GM04503 (cell line): ENCODE measurements at places on chromosomes 3 and 15.

DNA sequence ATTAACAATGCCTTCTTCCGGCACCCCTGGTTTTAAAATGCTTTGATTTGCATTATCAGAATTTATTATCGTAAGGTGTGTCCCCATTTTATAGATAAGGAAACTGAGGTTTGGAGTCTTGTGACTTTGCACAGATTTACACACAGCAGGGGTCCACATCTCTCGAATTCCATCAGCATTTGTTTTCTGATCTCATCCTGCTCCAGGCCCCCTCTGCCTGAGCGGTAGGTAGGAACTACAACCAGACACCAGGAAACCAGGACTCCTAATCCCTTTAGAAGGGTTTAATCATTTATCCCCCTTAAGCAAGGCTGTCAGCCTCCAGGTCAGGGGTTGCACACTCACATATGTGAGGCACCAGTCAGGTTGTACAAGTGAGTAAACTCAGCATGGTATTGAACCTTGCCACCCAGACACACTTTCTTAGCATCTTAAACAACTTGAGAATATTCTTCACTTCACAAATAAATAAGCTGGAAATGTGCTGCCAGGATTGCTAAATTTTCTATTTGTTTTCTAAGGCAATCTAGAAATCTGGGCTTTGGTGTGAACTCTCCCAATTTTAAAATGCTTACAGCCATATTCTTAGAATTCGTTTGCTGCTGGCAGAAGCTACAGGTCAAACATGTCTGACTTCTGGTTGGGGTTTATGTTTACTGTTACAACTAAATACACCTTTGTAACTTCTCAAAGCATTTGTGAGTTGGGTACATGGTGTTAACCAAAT is 31.7 kb upstream of the CMTM7 start:
- DNase-seq: no peak

DNA sequence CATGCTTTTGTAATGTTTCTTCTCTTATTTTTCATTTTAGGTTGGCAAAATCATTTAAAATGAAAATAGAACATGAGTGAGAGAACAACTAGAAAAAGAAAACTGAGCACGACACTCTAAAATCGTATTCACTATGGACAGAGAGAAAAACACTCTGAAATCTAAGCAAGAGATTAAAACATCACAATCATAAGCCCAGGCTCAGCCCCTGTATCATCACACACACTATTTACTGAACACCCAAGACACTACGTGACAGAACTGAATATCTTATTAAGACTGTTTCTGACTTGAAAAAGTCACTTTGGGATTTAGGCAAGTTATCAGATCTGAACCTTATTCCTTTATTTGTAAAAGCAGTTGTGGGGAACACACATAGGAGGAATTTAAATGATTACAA is 82.6 kb upstream of the PLXND1 start:
- DNase-seq: no peak

DNA sequence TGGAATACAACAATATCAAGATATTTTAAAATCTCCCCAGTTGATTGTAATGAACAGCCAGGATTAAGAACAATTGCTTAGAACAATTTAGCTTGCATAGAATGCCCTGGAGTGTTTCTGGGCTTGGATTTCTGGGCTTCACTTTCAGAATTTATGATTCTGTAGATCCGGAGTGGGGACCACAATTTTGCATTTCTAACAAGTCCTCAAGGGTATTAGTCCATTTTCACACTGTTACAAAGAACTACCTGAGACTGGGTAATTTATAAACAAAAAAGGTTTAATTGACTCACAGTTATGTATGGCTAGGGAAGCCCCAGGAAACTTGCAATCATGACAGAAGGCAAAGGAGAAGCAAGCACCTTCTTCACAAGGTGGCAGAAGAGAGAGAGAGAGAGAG is 54.3 kb upstream of the MYRIP start:
- no peak for DNase-seq

- DNase-seq: no peak
Observed at GRCh38 chr3:94092086-94092485, 29.2 kb downstream of the NSUN3 start.

GRCh38 chr3:191449256-191449655 is 11.7 kb upstream of the PYDC2 start:
- DNase-seq: no peak

DNA sequence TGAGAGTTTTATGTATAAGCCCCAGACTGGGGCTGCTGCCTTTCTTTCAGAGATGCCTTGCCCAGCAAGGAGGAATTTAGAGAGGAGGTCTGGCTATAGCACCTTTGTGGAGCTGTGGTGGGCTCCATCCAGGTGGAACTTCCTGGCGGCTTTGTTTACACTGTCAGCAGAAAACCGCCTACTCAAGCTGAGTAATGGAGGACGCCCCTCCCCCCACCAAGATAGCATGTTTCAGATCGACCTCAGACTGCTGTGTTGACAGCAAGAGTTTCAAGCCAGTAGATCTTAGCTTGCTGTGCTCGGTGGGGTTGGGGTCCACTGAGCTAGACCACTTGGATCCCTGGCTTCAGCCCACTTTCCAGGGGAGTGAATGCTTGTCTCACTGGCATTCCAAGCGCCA is 155.6 kb downstream of the STXBP5L start:
- DNase-seq: no peak

DNA sequence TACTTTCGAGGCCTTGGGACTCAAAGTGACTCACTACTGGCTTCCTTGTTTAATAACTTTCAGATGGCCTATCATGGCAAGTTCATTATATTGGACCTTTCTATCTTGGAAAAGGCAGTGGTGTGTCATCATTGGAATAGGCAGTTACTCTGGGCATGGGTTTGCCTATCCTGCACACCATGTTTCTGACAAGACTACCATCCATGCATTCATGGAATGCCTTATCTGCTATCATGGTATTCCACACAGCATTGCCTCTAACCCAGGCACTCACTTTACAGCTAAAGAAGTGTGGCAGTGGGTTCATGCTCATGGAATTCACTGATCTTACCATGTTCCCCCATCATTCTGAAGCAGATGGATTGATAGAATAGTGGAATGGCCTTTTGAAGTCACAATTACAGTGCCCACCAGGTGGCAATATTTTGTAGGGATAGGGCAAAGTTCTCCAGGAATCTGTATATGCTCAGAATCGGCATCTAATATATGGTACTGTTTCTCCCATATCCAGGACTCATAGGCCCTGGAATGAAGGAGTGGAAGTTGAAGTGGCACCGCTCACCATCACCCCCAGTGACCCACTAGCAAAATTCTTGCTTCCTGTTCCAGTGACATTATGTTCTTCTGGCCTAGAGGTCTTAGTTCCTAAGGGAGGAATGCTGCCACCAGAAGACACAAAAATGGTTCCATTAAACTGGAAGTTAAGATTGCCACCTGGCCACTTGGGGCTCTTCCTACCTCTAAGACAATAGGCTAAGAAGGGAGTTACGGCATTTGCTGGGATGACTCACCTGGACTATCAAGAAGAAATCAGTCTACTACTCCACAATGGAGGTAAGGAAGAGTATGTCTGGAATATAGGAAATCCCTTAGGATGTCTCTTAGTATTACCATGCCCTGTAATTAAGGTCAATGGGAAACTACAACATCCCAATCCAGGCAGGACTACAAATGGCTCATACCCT is 1161.4 kb downstream of the SI start:
- DNase-seq: no peak

DNA sequence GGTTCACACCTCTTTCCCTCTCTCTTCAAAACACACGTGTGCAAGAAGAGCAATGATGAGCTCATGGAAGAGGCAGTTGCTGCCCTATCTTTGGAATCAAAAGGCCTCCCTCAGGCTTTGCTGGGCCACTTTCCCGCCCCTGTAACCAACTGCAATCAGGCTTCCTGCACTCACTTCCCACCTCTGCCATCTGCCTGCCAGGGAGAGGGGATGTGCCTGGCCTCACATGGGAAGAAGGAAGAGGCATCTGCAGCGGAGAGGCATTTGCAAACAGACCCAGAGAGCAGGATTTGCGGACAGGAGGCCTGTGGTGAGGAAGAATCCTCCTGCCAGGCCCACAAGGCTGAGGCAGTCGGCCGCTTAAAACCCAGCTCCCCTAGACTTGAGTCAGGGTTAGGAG is 175.6 kb upstream of the ATP10A start:
- no peak for DNase-seq

GRCh38 chr3:183099838-183100204 is 525 bp upstream of the MCCC1 start:
- DNase-seq: no peak

DNA sequence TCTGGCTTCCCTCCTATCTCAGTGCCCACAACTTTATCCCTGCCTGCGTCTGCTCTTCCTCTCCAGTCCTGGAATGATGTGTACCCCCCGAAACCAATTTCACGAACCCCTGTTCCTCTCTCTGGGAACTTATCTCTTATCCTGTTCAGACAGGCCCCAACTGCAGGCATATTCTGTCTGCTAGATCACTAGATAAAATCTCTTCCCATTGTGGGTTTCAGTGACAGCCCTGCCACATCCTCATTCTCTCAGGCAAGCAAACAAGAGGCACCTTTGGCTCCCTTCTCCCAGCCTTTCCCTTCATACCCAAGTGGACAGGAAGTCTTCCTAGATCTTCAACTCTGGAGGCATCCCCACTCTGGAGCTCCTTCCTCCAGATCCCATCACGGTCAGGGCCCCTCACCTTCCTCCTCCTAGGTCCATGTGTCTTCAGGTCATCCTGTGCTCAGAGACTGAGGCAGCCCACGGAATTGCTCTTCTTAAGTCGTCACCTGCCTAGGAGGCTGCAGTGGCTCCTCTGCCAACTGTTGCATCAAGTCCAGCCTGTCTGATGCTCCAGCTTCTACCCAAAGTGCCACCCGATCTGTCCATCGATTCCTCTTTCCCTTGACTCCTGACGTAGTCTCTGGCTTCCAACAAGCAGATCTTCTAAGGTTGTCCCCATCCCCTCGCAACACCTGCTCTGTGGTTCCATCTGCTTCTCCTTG is 190.8 kb downstream of the SLCO3A1 start:
- DNase-seq: no peak

DNA sequence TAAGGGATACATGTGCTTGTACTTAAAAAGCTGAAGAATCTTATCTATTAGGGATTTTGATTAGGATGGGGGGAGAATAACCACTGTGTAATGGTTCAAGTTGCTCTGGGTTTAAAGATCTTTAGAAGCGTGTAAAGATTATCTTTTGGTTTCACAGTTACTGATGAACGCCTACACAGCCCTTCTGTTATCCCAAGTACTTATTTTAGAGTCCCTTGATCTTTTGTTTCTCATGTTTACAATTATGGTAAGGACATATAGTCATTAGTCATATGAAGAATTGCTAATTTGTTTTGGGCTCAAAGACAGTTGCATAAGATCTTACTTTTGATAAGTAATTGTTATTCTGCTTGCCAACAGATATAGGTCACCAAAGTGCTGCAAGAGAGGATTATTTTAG is 160.1 kb downstream of the PLCL2 start:
- no peak for DNase-seq

GRCh38 chr15:89205991-89206585 is 15.3 kb downstream of the RLBP1 start:
- no peak for DNase-seq
